Urinary bladder (tissue), 4 donors: ENCODE measurements at places on chromosomes 2 and 18. TPM values are rescaled to one million over a fixed set of nuclear protein-coding genes. Genes with fewer than 3 reads are reported as not detected.

The CD8B2 gene
- 0.37 TPM for total RNA-seq

The SCN7A gene
- total RNA-seq: 133 TPM

The INHBB gene
- total RNA-seq: 0.74 TPM

The GALNT5 gene
- total RNA-seq: 23.4 TPM

The CXCR2 gene
- total RNA-seq: 0.48 TPM

The GPR17 gene
- 0.11 TPM for total RNA-seq

The TUBB8B gene
- total RNA-seq: not detected

The CABLES1 gene
- total RNA-seq: 14.6 TPM

The DNMT3A gene
- 34.1 TPM for total RNA-seq

The CCDC93 gene
- 31.0 TPM for total RNA-seq

The PAX3 gene
- total RNA-seq: 3.3 TPM

The DHRS9 gene
- total RNA-seq: 0.69 TPM

The B3GNT7 gene
- 1.3 TPM for total RNA-seq

The RAPH1 gene
- total RNA-seq: 47.7 TPM

The ASB18 gene
- not detected for total RNA-seq

The C2orf80 gene
- 0.37 TPM for total RNA-seq

The ABCG8 gene
- total RNA-seq: not detected

The STARD6 gene
- 0.53 TPM for total RNA-seq

The TMEM237 gene
- total RNA-seq: 56.5 TPM

The MAPRE3 gene
- 3.2 TPM for total RNA-seq

The SATB2 gene
- 3.5 TPM for total RNA-seq

The LRRC30 gene
- total RNA-seq: 0.32 TPM

The CFAP65 gene
- total RNA-seq: not detected

The RAX gene
- total RNA-seq: not detected

The DGKD gene
- total RNA-seq: 26.4 TPM

The MGAT4A gene
- total RNA-seq: 23.8 TPM

The SAG gene
- not detected for total RNA-seq

The ANKRD62 gene
- total RNA-seq: 0.11 TPM

The BCL11A gene
- total RNA-seq: 10.9 TPM

The HOXD10 gene
- 14.1 TPM for total RNA-seq

The RAB17 gene
- total RNA-seq: 1.7 TPM

The SERPINB3 gene
- total RNA-seq: 0.16 TPM

The CYP26B1 gene
- total RNA-seq: 4.7 TPM

The NGEF gene
- total RNA-seq: 4.1 TPM

The FNDC4 gene
- total RNA-seq: 7.0 TPM

The SLC14A1 gene
- 102 TPM for total RNA-seq

The FAM237A gene
- not detected for total RNA-seq

The MOGAT1 gene
- total RNA-seq: not detected

The GRB14 gene
- 5.8 TPM for total RNA-seq

The NR4A2 gene
- total RNA-seq: 2.9 TPM

The KCNG3 gene
- total RNA-seq: 0.53 TPM

The TEKT4 gene
- total RNA-seq: not detected

The TXNL1 gene
- 61.7 TPM for total RNA-seq

The PIK3C3 gene
- 82.9 TPM for total RNA-seq
